ENCODE measurements at places on chromosomes 7 and 10.

DNA sequence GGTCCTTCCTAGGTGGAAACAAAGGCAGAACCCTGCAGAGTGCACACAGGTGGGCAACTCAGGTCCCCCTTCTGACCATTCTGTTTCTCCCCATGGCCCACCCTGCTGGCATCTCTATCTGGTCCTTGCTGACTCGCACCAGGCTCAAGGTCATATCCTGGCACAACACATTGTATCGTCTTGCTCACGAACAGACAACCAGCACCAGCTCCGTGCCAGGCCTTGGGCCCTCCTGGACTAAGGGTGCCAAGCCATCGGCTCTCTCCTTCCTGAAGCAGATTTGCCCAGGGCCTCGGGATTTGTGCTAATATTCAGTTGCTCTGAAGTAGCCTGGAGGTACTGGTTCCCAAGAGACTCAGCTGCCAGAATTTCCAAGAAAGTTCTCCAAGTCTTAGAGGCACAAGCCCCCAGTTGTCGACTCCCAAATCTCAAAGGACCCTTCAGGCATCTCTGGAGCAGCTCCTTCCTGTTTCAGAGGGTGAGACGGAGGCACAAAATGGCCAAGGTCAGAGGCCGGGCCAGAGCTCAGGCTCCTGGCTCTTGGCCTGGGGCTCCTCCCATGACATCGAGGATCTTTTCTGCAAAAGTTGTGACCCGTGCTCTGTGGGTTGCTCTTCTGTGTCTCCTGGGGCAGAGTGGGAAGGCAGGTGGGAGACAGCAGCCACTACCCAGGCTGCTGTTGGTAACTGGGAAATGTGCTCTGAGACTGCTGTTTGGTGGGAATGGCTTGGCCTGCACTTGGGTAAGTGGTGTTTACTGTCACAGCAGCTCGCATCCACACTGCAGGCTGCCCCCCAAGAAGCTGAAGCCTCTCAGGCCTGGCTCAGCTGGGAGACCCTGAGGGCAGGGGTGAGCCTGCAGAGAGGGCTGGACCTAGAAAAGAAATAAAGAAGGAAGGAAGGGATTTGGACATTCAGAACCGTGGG lies 121.3 kb downstream of the RGS10 start:
- DNase-seq, result no peak

DNA sequence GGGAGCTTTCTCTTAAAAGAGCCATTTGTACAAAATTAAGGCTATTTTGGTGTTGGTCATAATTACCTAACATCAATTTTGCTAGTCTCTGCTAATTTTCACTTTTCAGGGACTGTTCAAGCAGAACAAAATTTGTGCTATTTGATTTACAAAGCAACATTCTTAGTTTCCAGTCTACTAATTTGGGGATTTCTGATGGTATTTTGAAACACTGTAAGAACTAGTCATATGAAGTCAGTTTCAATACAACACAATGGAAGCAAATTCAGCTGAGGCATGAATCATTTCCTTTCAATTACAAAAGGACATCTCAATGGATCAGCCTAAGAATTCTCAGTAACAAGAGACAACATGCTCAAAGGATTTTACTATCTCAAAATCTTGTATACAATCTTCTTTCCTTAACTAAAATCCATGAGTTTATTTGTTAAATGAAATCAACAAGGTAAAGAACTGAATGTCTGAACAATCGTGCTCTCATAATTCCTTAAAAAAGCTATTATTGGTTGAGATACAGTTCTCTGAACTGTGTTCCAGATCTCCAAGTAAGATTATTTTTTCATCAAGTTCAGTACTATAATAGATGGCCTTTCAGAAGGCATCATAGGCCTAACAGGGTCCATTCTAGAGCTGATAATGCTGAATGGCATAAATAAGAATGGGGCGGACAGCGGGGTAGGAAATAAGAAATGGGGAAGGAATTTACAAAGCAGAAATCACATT lies 144.6 kb downstream of the NRCAM start:
- no peak for DNase-seq

DNA sequence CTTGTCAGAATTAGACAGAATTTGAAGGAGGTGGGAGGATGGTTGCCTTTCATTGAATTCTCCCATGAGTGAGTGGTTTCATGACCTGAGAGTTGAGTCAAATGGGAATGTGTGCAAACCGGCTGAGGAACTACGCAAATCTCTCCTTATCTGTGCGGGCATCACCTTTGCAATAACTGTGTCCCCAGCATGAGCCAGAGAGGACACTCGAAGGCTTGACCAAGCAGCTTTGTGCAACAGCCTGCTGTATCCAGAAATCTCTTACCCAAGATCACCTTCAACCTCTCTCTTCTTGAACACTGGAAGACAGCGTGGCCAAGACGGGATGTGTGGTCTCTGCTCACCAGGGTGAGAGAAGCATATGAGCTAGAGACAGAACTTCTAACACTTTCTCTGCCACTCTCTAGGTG lies 93.8 kb upstream of the IKZF1 start:
- no peak for DNase-seq

GRCh38 chr10:100749309-100750217 lies 4.2 kb downstream of the PAX2 start:
- no peak for DNase-seq

- peak; percentile 76 for DNase-seq
These were observed 48.5 kb downstream of the PLCE1 start for GRCh38 chr10:94042001-94042833.

Data from AG20443 (cell line).